NCI-H1105 (cell line): ENCODE measurements at places on chromosomes 7 and 10.
A peak's percentile ranks its signal among the peaks of the same experiment; 100 is the strongest.

DNA sequence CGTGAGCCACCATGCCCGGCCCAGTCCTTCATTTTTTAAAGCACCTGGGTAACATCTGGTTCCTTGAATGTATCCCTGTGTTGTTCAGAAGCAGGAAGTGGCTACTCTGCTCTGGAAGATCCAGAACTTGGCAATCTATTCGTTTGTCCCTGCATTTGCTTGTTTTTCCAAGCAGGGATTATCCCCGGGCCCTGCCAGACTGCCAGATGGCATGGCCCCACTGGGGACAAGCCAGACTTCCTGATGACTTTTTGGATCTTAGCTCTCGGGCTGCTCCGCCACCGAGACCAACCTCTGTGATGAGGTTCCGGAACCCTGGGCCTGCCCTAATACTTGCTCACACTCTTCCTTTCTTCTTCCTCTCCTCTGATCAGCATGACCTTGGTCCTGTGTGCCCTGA, 496.7 kb downstream of the TYW1 start:
- no peak for DNase-seq

- DNase-seq: no peak
These were observed 9.2 kb upstream of the ADCY1 start for GRCh38 chr7:45564886-45565455.

GRCh38 chr7:8056439-8056838, 87.8 kb downstream of the GLCCI1 start:
- no peak for DNase-seq

GRCh38 chr7:84535580-84536270, 341.1 kb upstream of the SEMA3A start:
- no peak for DNase-seq

DNA sequence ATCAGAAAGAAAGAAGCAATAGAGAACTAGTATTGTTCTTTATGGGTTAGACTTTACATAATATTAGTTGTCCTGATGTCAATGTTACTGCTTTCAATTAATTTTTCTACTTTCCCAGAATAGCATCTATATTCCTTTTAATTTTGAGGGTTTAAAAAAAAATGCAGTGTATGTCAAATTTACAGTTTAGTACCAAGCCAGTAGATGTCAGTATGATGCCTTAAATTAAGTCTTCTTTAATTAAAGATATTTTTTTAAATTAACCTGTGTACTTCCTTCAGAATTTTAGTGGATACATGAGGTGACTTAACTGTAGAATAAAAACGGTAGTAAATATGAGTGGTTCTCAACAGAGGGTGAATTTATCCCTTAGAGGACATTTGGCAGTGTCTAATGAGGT, 35.2 kb upstream of the STOX1 start:
- no peak for DNase-seq

DNA sequence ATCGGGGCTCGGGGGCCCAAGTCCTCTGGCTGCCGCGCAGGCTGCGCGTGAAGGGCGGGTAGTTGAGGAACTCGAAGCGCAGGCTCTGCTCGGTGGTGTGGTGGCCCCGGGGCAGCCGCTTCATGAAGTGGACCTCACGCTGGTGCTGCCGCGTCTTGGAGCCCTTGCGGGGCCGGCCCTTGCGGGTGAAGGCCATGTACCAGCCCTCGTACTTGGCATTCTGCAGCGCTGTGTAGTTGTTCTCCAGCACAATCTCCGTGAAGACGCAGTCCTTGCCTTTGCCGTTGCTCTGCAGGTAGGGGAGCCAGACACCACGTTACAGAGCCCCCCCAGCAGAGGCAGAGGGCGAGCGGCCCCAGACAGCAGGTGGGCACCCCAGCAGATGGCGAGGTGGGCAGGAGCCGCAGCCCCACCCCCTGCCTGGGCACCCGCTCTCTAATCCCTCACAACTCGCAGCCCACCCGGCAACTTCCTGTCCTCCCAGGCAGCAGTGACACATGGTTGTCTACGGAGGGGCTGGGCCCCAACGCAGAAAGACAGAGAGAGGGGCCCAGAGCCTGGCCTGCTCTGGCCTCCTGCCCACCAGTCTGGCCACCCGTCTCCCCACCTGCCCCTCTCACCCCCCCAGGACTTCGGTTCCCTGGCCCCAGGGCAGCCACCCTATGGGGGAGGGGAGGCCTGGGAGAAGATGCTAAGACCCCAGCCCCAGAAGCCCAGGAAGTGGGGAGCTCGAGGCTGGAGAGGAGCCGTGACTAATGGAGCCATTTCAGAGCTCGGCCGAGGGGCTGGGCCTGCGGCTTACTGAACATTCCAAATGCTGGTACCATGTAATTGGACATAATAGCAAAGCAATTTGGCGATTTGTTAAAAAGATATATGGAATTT, 5.3 kb downstream of the FGF8 start:
- DNase-seq: no peak

GRCh38 chr7:24975172-24975571, 4.8 kb downstream of the OSBPL3 start:
- no peak for DNase-seq

DNA sequence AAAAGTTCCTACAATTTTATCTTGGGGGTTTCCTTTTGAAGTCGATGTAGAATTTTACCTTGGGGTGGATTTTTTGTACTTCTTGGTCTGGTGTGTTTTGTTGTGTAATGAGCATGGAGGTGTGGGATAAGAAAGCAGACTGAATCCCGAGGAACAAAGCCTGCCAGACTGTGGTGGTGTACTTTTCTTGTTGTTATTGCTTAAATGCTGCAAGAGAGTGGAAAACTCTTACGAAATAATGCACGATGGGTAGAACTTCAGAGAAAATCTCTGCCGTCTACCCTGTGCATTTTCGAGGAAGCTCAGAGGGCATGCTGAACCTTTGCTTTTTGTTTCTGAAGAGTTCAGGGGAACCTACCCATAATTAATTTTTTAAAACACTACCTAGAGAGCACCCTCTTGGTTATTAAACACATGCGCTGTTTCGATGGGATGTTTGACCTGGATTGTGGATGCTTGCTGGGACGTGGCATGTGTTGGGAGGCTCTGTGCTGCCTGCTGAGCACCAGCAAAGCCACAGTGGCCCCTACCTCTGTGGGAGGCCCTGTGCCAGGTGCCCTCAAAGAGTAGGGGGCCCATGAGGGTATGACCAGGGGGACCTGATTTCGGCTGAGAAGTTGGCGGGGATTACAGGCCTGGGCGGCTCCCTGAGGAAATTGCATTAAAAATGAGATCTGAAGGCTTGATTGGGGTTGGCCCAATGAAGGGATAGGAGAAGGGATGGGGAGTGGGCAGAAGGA, 94.1 kb downstream of the TCF7L2 start:
- no peak for DNase-seq

DNA sequence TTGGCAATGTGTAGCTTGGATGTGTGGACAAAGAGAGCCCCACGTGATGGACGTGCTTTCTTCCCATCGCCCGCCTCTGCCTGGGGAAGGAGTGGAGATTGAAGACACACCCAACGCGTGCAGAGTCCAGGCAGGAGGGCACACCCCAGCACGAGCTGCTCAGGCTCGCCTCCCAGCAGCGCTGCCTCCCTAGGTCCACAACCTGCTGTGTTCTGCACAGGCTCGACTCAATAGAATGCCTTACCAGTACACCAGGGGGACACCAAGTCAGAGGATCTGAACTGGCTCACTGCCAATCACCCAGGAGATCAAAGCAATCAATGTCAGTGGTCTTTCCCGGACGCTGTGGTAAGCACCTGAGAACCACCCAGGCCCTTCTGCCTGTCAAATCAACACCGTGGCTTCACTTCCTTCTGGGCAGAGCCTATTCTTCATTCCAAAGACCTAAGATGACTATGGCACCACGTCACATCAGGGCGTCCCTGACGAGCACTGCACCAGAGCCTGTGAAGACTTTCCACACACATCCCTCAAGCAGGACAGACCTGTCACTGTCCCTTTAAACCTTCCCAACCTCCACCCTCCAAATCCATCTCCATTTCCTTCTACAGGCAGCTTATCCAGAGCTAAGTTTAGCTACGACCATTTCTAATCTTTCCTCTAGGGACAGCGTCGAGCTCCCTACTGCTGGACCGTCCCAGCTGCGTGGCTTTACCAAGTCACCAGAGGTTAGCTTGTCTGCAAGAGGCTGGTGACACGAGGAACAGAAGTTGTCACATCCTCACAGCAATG, 72.3 kb downstream of the AMZ1 start:
- no peak for DNase-seq

GRCh38 chr7:37198041-37198905, 250.4 kb downstream of the ELMO1 start:
- peak; percentile 60 for DNase-seq

DNA sequence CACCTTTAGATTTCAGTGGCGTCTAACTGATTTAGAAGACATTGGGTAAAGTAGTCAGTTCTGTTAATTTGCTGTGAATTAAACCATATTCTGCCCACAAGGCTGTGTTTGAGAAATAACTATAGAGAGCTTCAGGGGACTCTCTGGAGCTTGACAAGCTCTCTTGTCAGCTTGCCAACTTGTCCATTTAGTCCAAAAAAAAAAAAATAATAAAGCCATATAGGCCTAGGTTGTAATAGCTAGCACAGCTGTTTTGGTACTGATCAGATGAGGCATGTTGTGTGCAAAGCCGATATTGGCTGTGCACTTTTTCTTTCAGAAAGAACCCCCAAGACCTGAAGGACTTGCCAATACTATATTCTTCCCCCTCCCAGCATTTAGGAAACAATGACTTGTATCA, 20.2 kb upstream of the ZNF282 start:
- DNase-seq: peak; percentile 51

- DNase-seq: no peak
These were observed 65.7 kb upstream of the HABP2 start for GRCh38 chr10:113487154-113487553.

- no peak for DNase-seq
These were observed 140.5 kb downstream of the MAD1L1 start for GRCh38 chr7:2092279-2092678.

DNA sequence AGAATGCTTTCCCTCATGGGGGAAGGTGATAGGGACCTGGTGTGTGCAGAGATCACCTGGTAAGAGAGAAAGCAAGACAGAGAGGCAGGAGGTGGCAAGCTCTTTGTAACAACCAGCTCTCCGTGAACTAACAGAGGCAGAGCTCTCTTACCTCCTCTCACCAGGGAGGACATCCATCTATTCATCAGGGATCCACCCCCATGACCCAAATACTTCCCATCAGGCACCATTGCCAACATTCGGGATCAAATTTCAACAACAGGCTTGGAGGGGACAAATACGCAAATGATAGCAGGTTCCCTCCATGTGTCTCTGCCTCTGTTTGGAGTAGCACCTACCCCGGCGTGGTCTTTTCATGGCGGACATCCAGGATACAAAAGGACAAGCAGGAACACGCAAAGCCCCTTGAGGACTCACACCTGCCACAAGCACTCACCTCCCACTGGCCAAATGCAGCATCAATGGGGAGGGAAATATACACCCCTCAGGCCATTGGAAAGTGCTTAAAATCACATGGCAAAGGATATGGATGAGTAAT, 431.2 kb upstream of the AUTS2 start:
- peak; percentile 95 for DNase-seq

DNA sequence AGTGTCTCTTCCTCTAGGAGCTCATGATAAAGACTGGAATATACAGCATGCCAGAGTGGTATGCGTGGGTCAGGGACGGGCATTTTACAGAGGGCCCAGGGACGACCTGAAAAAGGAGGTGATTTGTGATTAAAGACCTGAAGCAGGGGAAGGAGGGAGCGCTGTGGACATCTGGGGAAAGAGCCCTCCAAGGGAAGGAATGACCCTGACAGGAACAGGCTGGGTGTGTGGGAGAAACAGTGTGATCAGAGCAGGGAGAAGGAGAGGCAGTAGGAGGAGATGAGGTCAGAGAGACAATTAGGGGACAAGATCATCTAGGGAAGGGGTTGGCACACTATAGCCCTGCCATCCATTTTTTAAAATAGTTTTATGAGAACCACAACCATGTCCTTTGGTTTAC, 3.4 kb upstream of the RASSF4 start:
- DNase-seq: no peak

DNA sequence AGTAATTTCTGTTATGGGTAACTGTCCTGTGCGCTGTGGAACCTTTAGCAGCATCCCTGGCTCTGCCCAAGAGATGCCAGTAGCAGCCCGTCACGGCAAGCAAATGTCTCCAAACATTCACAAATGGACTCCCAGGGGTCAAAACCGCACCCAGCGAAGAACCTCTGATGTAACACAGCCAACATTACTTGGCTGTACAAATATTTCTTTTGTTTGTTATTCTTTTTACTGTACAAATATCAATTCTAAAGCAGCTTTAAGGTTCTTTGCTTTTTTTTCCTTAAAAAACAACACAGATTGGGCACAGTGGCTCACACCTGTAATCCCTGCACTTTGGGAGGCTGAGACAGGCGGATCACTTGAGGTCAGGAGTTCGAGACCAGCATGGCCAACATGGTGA, 182.5 kb downstream of the KMT2E start:
- DNase-seq: no peak

DNA sequence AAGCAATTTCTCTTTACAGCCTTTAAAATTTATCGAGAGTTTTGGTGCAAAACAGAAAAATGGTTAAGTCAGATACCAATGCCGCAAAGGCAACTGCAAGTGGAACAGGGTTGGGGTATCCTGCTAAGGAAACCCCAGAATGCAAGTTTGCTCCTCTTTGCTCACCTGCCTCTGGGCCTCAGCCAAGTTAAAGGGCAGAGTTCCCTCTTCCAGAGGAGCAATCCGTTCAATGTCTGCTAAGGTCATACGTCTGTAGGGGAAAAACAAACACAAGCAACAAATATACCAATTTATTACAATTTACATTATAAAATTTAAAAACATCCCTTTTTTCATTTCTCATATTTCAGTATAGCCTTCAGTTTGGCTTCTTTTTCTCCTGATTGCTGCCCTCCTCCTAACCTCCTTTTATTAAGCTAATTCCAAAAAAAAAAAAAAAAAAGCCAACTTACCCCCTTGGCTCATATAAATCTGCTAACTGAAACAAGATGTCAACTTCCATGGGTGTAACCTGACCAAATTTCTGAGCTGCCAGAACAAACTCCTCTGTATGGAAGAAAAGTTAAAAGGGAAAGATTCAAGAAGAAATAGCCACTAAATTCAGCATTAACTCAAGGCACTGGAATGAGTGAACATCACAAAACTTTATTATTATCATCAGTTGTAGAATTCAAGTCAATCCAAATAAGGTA, 132.6 kb downstream of the SLC25A13 start:
- no peak for DNase-seq

- no peak for DNase-seq
These were observed 16.5 kb upstream of the CLDN3 start for GRCh38 chr7:73786588-73786987.

- no peak for DNase-seq
These were observed 29.8 kb upstream of the VCL start for GRCh38 chr10:73968098-73968521.

- DNase-seq: no peak
These were observed 7.5 kb downstream of the MTG1 start for GRCh38 chr10:133401500-133401899.

- DNase-seq: no peak
These were observed 165.8 kb downstream of the TCERG1L start for GRCh38 chr10:131145756-131146155.

DNA sequence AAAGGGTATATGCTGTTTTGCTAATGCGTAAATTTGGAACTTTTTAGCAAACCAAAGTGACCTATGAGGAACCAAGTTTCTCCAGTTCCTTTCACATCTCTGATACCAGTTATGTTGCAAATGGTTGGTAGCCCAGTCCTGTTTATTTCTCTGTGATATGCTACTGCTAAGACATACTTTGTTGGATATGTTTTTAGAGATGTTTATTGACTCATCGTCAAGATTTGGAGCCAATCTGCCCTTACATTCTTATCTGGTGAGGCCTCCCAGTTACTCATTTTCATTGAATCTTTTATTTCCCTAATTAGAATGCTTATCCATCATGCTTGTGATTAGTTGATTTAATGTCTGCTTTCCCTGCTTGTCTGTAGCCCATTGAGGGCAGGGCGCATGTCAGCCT, 58.9 kb downstream of the LRGUK start:
- no peak for DNase-seq
